ENCODE measurements at places on chromosomes 1 and 21. TPM values are rescaled to one million over a fixed set of nuclear protein-coding genes. Genes with fewer than 3 reads are reported as not detected.

- peaks cover 3% of the 10 kb centered on the region for H3K4me1 ChIP-seq
- peak overlapping the region; percentile 73 for H3K27ac ChIP-seq
- H3K36me3 ChIP-seq, result no peaks in the 10 kb centered on the region
- H3K27me3 ChIP-seq, result no peaks in the 10 kb centered on the region
- peak; percentile 68 for DNase-seq
- no peak overlapping the region for H3K4me3 ChIP-seq
Observed at GRCh38 chr1:3188150-3188971, 119.4 kb downstream of the PRDM16 start.

DNA sequence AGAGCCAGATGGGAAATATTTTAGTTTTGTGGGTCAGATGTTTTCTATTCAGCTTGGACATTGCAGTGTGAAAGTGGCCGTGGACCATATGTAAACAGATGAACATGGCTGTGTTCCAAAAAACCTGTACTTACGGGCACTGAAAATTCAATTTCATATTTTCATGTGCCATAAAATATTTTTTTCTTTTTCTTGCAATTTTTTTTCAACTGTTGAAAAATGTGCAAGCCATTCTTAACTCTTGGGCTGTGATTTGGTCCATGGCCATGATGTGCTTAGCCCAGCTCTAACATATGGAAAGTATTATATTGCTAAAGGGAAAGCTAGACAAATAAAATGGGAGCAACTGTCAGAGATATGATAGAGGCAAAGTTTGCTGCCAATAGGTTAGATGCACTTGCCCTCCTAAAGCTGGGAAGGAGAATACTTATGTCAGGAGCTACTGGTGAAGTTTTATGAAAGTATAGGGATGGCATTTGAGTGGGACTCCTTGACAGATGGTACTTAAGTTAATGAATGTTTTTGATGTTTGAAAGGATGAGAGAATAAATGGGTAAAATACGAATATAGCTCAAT, 240.3 kb downstream of the RYR2 start:
- H3K4me3 ChIP-seq, result no peak overlapping the region
- DNase-seq, result no peak
- no peak overlapping the region for H3K27ac ChIP-seq
- H3K36me3 ChIP-seq, result no peaks in the 10 kb centered on the region

- H3K27ac ChIP-seq, result no peak overlapping the region
- H3K36me3 ChIP-seq, result no peaks in the 10 kb centered on the region
- peak; percentile 66 for DNase-seq
Observed at GRCh38 chr1:220700556-220701179, 10.5 kb downstream of the C1orf115 start.

RBM8A gene
- total RNA-seq, result 128 TPM

- no peak overlapping the region for H3K4me3 ChIP-seq
- H3K36me3 ChIP-seq, result no peaks in the 10 kb centered on the region
- DNase-seq, result no peak
- no peak overlapping the region for H3K27ac ChIP-seq
Observed at GRCh38 chr1:160706526-160707235, 4.9 kb downstream of the CD48 start.

HAO2 gene
- not detected for total RNA-seq

GRCh38 chr1:109933856-109934711, 23.4 kb downstream of the CSF1 start:
- DNase-seq, result no peak
- peaks cover 10% of the 10 kb centered on the region for H3K4me1 ChIP-seq
- H3K4me3 ChIP-seq, result no peak overlapping the region
- no peaks in the 10 kb centered on the region for H3K27me3 ChIP-seq
- H3K36me3 ChIP-seq, result no peaks in the 10 kb centered on the region

CELA2A gene
- not detected for total RNA-seq

TM2D1 gene
- 94.3 TPM for total RNA-seq

DNA sequence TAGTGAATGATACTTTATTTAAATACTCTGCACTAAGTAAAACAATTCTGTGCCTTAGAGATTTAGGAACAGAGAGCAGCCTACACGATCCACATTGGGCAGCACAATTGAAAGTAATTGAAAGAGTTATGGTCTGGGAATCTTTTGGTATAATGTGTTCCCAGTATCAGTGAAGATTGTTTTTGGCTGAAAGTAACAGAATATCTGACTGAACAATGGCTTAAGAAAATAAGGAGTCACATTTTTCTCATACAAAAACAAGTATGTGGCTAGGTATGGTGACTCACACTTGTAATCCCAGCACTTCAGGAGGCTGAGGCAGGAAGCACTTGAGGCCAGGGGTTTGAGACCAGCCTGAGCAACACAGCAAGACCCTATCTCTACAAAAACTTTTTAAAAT, 306.2 kb downstream of the NFIA start:
- peaks cover 32% of the 10 kb centered on the region for H3K36me3 ChIP-seq
- no peak overlapping the region for H3K27ac ChIP-seq
- no peak overlapping the region for H3K4me3 ChIP-seq
- H3K27me3 ChIP-seq, result no peaks in the 10 kb centered on the region

F5 gene
- total RNA-seq, result 3.4 TPM

- H3K4me1 ChIP-seq, result no peaks in the 10 kb centered on the region
- no peak for DNase-seq
- H3K4me3 ChIP-seq, result no peak overlapping the region
- no peak overlapping the region for H3K27ac ChIP-seq
Observed at GRCh38 chr1:246187834-246188372, 319.2 kb downstream of the SMYD3 start.

ATP1A4 gene
- total RNA-seq, result 0.06 TPM

DNA sequence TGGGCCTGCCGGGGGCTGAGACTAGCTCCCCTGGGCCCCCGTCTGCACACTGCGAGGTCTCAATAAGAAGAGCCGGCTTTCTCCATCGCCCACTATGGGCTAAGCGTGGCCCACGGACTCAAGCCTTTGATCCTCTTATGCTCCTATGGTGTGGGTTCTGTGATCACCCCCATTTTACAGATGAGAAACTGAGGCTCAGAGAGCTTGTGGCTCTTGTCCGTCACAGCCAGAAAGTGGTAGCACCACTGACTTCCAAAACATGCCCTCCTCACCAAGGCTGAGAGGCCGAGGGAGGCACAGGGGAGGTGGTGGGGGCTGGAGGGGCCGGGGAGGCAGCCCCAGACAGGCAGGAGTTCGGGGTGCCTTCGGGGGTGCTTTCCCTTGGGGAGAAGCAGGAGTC, 39.0 kb upstream of the CASZ1 start:
- no peaks in the 10 kb centered on the region for H3K36me3 ChIP-seq
- H3K27me3 ChIP-seq, result no peaks in the 10 kb centered on the region
- no peaks in the 10 kb centered on the region for H3K4me1 ChIP-seq
- no peak overlapping the region for H3K27ac ChIP-seq
- no peak overlapping the region for H3K4me3 ChIP-seq
- DNase-seq, result no peak

SEMA6C gene
- 9.8 TPM for total RNA-seq

GRCh38 chr1:56958526-56958925, 7.3 kb downstream of the C8B start:
- H3K27me3 ChIP-seq, result no peaks in the 10 kb centered on the region
- no peaks in the 10 kb centered on the region for H3K36me3 ChIP-seq

DNA sequence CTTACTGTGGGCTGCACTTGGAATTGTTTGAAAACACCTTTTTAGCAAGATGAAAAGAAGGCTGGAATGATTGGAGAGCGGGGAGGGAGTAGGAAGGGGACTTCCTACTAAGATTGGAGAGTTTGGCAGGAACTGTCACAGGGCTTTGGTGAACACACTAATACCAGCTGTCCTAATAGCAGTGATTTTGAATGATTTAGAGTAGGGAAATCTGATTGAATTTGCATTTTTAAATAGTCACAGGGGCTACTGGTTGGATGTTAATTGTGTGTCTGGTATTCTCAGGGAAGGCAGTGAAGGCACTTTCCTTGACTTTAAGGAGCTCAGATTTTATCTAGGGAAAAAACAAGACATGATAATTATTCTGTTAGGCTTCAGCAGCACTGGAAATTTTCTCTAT, 2.5 kb upstream of the HMGCL start:
- no peaks in the 10 kb centered on the region for H3K4me1 ChIP-seq
- no peak overlapping the region for H3K4me3 ChIP-seq
- no peak for DNase-seq
- H3K27me3 ChIP-seq, result no peaks in the 10 kb centered on the region

DNA sequence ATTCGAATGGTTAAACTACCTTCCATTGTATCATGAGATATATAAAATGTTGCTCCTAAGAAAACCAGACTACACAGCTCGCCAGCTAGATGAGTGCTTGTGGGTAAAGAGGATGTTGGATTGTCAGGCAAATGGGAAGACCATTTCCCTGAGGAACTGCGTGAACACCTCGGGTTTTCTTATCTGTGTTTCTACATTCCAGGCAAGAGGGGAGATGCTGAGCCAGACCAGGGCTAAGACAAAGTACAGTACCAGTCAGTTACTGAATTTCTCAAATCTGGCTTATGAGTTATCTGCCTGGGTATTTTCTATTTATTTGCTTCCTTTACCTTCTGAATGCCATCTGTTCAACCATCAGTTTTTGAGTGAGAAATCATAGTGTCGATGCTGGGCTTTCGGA, 170.8 kb downstream of the PLA2G4A start:
- no peak overlapping the region for H3K4me3 ChIP-seq
- H3K27me3 ChIP-seq, result no peaks in the 10 kb centered on the region
- no peak overlapping the region for H3K27ac ChIP-seq
- DNase-seq, result no peak
- no peaks in the 10 kb centered on the region for H3K4me1 ChIP-seq
- no peaks in the 10 kb centered on the region for H3K36me3 ChIP-seq
